Tongue (tissue), 3 donors: ENCODE measurements at places on chromosomes 13 and 19. TPM values are rescaled to one million over a fixed set of nuclear protein-coding genes. Genes with fewer than 3 reads are reported as not detected.

The LILRA2 gene
- total RNA-seq, result not detected

The PROZ gene
- total RNA-seq, result not detected

The RXFP2 gene
- total RNA-seq, result not detected

The ANKRD24 gene
- total RNA-seq, result 0.82 TPM

The PSG4 gene
- total RNA-seq, result not detected

DNA sequence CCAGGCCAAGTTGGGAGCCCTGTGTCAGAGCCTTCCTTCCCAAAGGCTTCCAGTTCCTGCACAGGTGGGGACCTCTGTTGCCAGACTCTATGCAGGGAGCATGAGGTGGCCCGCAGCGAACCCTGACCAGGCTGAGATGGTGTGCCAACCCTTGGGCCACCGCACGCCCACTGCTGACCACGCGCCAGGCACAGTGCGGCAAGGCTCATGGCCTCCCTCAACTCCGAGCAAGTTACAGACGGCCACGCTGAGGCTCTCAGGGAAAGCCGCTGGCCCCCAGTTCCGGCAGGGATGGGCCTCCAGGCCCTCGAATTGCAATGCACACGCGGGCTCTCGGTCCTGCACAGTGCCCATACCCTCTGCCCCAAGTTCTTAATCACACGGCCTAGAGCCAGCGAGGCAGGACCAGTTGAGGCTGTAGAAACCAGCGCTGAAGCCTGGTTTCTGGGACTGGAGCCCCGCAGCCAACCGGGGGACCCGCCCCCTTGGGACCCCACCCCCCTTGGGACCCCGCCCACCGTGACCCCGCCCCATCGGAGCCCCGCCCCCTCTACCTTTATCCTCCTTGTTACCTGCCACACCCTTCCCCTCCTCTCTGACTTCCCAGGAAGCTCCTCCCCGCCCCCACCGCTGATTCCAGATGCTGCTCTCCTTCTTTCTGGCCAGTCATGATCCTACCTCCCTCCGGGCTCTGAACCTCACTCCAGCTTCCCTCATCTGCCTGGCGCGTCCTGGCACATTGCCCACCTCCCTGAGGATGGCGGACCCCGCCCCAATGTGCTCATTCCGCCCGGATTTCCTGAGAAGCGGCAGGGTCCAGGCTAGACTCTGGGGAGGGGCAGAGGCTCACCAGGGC lies 6.0 kb downstream of the PEX11G start:
- DNase-seq, result peak; percentile 56

DNA sequence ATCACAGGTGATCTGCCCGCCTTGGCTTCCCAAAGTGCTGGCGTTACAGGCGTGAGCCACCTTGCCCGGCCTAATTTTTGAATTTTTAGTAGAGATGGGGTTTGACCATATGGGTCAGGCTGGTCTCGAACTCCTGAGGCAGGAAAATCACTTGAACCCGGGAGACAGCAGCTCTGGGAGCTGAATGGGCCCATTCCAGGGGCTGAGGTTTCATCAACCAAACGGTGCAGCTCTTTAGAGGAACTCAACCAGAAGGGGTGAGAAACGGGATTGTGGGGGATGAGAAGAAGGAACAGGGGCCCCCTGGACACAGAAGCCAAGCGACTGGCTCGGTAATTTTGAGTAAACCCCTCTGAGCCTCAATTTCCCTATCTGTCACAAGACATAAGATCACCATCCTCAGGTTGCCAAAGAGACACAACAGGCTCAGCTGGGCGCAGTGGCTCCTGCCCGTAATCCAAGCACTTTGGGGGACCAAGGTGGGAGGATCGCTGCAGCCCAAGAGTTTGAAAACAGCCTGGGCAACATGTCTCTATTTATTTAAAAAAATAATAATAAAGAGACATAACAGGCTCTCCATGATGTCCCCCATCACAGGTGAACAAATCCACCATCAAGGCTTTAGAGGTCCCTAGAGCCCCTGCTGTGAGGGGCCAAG lies 562 bp downstream of the IQCN start:
- peak; percentile 50 for DNase-seq

- DNase-seq, result no peak
Measured at GRCh38 chr19:11017275-11018035, 56.6 kb downstream of the SMARCA4 start.

DNA sequence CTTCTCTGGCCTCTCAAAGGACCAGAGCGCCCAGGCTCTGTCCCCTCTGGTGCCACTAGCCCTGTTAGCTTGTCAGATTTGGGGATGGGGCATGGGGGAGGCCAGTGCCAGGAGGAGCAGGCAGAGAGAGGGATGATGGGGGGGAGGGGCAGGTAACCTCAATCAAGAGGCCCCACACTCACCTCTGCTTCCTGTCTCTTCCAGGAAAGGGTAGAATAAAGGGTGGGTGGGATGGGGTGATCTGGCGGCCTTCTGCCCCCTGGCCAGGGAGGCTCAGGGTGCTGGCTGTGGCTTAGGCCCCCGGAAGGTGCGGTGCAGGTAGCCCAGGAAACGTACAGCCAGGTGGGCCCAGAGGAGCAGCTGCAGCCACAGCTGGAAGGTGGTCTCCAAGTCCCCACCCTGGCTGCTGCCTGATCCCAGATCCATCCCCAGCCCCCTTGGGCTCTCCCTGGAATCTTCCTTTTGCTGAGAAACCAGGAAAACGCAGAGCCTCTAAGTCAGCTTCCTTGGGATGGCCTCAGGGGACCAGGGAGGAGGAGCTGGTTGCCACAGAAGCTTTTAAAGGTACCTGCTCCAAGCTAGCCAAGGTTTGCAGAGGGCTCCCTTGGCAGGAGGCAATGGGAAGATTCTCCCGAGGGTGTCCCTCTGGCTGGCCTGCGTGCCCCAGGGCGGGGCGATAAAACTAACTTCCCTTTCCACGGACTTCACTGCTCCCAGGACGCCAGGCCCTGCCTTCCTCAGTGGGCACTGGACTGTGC lies 5.3 kb downstream of the PRKACA start:
- no peak for DNase-seq

DNA sequence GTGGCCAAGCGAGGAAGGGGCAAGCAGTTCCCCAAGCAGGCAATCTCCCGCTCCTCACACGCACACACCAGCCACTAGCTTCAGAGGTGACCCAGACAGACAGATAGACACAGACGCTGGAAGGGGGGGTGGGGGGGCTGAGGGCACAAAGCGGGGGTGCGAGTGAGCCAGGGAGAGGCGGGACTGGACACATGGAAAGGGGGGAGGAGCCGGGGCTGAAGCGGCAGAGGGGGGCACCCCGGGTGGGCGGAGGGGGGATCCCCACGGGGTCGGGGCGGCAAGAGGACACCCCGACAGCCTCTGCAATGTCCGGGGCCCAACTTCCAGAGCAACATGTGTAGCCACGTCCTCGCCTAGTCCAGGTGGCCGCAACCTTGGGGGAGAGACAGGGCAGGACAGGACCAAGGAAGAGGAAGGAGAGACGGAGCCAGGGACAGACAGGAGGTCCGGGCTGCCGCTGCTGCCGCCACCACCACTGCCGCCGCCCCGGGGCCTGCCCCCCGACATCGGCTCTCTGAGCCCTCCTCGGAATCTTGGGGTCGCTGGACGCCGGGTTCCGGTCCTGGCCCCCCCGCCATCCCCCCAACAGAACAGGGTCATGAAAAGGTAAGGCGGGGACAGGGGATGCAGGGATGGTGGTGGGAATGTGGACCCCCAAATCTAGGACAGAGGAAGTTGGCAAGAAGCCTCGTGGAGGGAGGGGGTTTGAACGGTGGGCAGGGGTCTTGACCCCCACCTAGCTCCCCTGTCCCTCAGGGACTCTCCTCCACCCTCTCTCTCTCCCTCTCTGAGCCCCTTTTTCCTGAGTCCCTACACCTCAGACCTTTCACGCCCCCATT lies 1.1 kb downstream of the GRIN2D start:
- no peak for DNase-seq

DNA sequence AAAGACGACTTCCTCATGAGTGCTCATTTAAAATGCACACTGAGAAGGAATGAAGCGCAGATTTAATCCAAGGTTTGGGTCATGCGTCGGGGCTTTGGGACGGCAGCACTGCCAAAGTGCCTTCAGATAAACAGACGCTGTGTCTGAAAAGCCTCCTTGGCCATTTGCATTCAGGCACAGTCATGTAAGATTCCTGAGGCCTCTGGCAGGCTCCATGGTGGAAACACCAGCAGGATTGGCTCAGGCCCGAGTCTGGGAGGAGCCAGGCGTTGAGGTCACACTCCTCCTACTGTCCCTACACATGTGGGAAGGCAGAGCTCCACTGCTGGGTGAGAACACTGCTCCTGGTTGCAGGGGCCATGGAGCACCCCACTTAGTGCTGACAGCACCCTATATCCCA lies 113.3 kb upstream of the KL start:
- DNase-seq, result peak; percentile 78

DNA sequence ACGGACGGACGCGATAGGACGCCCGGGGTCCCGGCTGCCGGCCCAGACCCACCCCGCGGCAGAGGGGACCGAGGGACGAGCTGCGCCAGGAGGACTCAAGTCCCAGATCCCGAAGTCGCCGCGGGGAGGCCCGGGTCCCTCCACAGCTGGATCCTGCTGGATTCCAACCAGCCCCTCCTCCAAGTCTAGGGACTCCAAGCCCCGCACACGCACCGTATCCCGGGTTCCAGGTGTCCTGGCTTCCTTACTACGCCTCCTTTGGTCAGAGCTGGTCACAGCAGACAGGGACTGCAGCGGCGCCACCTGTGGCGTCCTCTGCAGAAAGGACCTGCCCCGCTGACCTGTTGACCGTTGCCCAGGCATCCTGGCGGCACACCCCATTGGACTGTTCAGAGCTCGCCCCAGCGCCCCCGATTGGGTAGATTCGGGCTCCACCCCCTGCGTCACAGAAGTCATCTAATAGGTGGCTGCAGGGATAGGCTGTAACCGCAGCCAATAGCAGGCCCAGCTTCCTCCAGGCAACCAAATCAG lies 29.0 kb upstream of the ZNF709 start:
- DNase-seq, result peak; percentile 13

DNA sequence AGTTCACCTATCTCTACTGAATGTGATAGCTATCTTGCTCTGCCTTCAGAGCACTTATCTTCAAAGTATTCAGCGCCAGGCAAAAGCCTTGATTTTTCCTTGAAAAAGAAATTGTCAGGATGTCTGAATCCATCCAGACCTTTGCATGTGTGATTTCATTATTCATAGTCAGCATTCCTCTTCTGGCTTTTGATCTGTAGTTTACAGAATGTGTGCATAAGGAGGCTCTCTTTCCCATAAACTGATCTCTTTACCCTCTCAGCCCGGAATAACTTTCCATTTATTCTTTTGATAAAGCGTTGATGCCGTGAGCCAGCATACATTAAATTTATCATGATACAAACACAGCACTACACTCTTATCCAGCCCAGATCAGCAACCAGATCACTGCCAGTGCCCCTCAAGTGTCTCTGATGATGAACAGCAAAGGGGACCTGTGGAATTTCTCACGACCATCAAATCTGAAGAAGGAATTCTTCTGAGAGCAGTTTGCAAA lies 130.8 kb downstream of the DNAJC15 start:
- DNase-seq, result no peak

DNA sequence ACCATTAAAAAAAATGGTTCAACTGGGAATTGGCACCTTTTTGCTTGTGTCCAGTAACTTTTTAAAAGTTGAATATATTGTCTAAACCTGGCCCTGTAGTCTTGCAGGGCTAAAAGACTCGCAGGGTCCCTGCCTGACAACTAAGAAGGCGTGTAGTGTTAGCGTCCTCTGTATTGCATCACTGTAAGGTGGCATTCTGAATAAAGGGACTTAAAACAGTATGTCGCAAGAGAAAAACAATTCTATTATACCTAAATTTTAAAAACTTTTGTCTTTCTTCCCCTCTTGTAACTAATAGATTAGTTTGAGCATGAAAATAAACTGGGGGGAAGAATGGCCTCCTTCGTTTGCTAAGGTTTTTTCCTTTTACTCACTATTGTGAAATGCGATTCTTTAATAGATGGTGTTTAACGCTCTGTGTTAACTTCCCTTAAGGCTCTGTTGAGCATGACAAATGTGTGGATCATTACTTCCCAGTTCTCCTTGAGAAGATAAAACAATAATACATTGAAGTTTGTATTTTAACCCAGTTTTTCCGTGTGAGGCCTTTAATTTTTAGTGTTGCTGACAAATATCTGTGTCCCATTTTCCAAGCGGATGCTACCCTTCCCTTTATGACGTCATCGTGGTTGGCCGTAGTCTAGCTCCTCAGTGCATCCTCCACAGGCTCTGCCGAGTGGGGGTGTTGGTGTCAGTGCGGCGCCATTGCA lies 134.6 kb downstream of the KATNAL1 start:
- no peak for DNase-seq

- DNase-seq, result peak; percentile 66
Measured at GRCh38 chr13:48234566-48235340, 1.7 kb downstream of the ITM2B start.

DNA sequence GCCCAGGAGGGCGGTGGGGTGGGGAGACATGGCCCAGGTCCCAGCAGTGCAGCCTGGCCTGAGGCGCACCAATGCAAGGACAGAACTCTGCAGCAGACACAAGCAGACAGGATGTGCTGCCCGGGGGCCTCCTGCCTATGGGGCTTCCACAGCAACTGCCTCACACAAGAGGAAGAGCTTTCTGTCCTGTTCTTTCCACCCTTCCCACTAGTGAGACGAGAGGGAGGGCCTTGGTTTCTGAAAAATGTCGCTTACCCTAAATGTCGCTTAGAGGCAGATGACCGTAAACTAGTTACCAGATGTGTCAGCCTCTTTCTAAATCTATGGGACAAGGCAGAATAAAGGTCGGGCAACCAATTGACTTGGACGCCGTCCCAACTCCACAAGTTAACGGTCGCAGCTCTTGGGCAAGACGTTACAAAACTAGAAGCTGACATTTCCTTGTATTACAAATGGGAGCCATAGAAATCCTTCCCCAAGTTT lies at the start of gene LAIR1:
Gene LAIR1, minus strand, starts transcription at position 157 of the 483 bp plus-strand sequence. Its CDS starts 127 bp downstream, at position 30.
- DNase-seq, result peak; percentile 4

DNA sequence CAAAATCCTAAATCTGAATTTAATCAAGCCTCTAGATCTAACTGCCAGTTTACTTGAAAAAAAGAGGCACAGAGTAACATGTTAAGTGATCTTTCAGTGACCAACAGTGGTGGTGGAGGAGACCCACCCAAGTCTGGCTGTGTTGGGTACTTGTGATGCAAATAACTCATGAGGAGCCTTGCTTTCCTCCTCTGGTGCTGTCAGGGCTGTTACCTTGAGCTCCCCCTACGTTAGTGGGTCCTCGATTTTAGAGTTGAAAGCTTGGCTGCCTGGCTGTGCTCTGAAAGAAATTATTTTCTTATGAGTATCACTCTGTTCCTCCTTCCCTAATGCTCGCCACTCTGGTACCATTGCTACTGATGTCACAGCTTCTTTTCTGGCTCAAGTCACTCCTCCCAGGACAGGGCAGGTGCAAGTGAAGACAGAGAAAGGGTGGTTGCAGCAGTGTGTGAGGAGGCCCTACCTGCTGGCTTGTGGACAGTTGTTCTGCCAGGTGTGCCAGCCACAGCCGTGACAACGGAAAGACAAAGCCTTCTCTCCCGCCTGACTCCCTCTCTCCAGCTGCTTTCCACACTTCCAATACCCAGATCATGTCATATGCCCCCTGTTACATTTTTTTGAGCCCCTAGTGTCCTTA lies 6.5 kb upstream of the SUPT20H start:
- DNase-seq, result no peak

DNA sequence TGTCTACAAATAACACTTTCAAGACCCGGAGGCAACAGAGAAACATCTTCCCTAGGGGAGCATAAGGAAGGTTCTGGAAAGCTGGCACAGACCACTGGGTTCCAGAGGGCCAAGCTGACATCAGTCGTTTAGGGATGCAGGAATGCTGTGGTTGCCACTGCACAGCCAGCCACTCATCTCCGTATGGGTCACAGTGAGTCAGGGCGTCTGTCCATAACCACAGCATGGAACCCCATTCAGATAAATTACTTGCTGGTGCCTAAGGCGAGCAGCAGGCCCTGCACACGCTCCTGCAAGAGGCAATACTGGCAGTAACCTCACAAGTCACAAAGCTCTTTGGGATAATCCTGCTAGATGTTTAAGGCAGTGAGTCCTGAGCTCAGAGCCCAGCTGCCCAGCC lies 140.9 kb upstream of the UBL3 start:
- no peak for DNase-seq

- no peak for DNase-seq
Measured at GRCh38 chr19:771332-771785, 20.4 kb downstream of the MISP start.
